GM04503 (cell line): ENCODE measurements at places on chromosomes 11 and 22.

GRCh38 chr11:106523171-106523570 is 445.7 kb downstream of the AASDHPPT start:
- DNase-seq, result no peak

DNA sequence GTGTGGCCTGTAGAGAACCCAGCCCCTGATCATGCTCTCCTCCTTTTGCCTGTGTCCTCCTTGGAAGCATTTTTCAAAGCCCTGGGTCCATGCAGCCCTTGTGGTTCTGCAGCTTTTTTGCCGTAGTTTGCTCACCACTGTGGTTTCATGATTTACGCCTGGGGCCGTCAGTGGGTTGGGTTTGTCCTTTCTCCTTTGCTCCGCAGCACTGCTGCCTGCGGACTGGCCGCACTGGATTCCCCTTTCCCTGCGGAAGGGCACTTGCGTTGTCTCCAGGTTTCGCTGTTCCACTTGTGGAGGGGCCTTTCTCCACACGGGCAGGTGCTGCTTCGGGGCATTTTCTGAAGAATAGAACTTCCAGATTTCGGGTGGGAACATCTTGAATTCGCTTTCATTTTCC is 1260.9 kb downstream of the BRD1 start:
- DNase-seq, result peak; percentile 23

DNA sequence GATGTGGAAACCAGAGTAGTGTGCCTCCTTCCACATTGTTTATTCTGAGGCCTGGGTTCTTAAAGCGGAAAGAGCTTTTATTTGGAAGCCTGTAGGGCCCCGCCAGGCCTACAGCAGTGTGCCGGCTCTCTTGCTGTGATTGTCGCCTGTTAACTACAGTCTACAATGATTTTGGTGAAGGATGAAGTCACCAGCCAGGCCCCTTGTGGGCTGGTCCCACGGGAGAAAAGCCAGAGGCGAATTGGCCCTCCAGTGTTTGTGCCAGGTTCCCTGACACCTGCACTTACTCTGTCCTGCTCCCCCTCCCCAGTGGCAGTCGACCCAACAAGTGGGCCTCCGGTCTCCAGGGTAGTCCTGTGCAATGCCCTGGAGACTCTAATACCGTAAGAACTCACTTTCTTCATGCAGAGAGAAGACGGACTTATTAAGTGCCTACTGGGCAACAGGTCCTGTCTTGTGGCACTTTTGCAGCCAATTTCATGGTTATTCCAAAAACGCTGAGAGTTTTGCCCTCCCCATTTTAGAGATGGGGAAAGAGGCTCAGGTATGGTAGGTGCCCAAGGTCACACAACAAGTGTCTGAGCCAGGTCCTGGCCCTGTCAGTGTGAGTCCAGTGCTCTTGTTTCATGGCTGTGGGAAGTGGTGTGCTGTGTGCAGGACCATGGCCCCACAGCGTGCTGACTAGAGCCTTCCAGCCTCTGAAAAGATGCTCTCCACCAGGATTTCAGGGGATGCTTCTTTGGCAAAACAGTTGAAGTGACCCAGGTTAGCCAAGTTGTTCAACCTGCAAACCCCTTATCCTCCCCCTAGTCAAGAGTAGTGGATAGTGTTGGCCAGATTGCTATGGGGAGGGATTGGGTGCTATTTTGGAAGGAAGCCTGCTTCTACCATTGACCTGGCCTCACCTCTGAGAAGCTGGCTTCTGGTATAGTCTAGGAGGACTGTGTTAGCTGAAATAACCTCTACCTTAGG is 1.4 kb downstream of the MICAL2 start:
- no peak for DNase-seq

- DNase-seq, result no peak
These were observed 146.0 kb downstream of the OPCML start for GRCh38 chr11:133386262-133386661.

DNA sequence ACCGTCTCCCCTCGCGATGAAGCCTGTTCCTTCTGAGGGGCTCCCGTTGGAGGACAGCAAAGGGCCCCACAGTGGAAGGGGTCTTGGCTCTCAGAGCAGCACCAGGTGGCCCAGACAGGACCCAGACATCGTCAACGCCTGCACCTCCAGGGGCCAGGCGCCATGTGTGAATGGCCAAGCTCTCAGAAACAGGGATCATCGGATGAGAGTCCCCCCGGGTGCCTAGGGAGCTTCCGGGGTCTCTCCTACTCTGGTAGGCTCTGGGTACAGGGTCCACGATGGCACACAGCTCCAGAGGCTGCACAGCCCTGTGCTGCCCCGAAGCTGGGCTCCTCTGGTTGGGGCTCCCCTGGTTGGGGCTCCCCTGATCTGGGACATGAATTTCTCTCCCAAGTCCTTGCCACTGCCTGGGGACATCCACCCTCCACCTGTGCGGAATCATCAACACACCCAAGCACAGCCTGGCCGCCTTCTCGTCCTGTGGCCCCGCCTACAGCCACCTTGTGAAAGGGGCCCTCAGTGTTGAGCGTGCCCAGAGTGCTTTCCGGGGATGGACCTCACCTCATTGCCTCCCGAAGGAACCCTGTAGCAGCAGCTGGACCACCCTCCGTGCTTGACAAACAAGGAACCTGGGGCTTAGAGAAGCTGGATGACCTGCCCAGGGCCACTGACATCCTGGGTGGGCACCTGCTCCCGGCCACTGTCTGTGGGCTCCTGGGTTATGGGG is 929.0 kb downstream of the BRD1 start:
- no peak for DNase-seq
